ENCODE measurements at places on chromosomes 12 and 14. TPM values are rescaled to one million over a fixed set of nuclear protein-coding genes. Genes with fewer than 3 reads are reported as not detected.
A peak's percentile ranks its signal among the peaks of the same experiment; 100 is the strongest.

DNA sequence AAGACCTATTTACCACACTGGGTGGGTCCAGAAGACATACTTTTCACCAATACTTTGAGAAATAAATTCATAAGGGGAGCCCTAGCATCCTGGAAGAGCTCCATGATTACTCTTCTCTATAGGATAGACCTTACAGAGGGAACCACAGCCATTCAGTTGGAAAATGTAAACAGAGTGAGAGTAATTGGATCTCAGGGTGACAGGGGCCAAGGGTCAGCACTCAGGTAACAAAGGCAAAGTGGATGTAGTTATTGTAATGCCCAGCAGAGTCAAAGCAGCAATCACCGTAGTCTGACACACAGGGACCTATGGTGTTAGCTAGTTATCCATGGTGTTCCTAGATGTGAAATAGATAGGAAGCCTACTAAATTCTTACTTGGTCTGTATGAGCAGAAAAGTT, 10.8 kb upstream of the GTF2A1 start:
- no peak for DNase-seq
- no peak overlapping the region for H3K4me3 ChIP-seq
- no peaks in the 10 kb centered on the region for H3K36me3 ChIP-seq
- H3K27ac ChIP-seq, result no peak overlapping the region

GRCh38 chr12:109264943-109265650, 44.0 kb downstream of the FOXN4 start:
- DNase-seq, result no peak
- peak overlapping the region; percentile 60 for H3K27ac ChIP-seq
- no peak overlapping the region for H3K4me3 ChIP-seq
- H3K36me3 ChIP-seq, result peaks cover 45% of the 10 kb centered on the region

GRCh38 chr12:98351089-98351488, 164.3 kb upstream of the TMPO start:
- no peaks in the 10 kb centered on the region for H3K36me3 ChIP-seq
- no peak overlapping the region for H3K4me3 ChIP-seq
- H3K27ac ChIP-seq, result no peak overlapping the region
- no peaks in the 10 kb centered on the region for H3K4me1 ChIP-seq
- DNase-seq, result no peak
- H3K27me3 ChIP-seq, result no peaks in the 10 kb centered on the region

LIN7A gene
- total RNA-seq, result 6.9 TPM

KRT83 gene
- total RNA-seq, result not detected

Data from sigmoid colon (tissue), 7 donors.